CD4-positive, alpha-beta T cell treated with Interleukin-12 subunit alpha and Interleukin-12 subunit beta, for 1 hour (primary cell): ENCODE measurements at places on chromosomes 2 and 18.

GRCh38 chr2:159110784-159111183, 142.3 kb downstream of the TANC1 start:
- DNase-seq: no peak

DNA sequence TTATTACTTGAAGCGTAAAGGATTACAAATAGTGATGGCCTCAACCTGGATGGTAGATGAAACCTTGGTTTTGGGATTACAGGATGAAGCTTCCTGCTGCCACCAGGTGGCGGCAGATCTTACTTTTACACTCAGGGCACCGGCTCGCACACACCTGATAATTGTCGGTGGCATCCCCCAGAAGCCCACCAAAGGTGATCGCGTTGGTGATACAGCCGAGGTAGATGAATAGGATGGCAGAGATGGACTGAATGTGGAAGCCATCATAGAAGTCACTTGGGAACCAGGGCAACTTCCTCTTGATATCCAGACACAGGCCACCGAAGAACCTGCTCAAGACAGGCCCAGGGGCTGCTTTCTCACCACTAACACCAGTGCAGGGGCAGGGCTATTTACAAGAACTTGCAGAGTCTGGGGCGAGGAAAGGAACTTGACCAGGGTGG, 51.8 kb downstream of the MTHFD2 start:
- peak; percentile 67 for DNase-seq

GRCh38 chr2:174595891-174596397, 1.7 kb downstream of the WIPF1 start:
- peak; percentile 60 for DNase-seq

DNA sequence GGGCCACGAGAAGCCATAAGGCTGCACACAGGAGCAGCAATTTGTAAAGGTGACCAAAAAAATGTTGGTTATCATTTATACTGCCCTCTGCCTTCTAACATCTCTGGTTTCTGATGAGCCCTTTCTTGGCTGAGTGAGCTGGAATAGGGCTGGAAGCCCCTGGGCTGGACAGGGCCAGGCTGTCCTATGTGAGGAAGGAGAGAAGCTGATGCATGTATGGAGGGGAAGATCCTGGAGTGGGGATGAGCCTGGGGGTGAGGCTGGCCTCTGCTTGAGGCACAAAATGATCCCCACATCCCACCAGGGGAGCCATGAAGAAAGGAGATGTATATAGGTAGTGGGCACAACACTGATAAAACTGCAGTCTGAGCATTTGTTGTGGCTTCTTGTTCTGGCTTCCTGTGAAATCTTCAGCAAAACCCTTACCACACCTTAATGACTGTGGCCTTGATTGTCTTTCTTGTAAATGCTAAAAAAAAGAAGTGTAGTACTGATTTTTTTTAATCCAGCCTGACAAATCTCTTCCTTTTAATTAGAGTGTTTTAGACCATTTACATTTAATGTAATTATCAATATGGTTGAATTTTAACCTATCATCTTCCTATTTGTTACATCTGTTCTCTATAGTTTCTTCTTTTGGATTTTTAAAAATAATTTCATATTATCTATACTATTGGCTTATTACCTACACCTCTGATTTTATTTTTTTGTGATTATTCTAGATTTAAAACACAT, 5.6 kb downstream of the SNED1 start:
- DNase-seq: no peak

GRCh38 chr2:38174646-38175423, 98.9 kb upstream of the CYP1B1 start:
- DNase-seq: no peak

DNA sequence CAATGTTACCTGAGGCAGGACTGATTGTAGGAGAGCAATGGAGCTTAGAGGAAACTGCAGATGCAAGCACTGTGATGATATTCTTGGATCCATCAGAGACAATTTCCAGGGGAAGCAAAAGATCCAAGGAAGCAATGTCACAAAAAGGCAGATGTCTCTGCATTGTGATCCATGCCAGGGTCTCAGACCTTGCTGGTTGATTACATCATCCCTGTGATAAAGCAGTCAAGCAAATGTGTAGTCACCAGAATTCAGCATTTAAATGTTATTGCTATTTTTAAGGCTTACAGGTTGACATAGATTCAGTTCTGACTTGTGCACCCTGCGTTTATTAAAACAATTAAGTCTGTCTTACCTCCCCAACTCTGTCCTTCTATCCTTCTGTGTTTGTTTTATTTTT, 56.8 kb upstream of the CCDC85A start:
- no peak for DNase-seq

DNA sequence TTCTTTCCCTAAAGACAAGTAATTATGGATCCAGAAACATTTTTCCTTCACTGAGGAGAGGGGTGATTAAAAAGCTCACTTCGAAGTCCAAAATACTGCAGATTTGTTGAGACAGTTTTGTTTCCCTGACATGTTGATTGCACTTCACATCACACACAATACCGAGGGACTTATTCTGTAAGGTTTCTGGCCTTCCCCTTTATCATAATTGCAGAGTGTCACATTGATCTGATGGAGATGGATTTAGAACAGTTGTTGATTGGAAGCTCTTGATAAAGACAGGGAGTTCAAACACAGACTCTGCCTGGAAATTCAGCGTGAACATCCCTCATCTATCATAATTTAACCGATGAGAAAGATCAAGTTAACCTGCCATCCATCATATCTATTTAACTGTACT, 163.6 kb downstream of the PTPRM start:
- DNase-seq: no peak

GRCh38 chr18:77911971-77912605, 662.4 kb downstream of the GALR1 start:
- no peak for DNase-seq

DNA sequence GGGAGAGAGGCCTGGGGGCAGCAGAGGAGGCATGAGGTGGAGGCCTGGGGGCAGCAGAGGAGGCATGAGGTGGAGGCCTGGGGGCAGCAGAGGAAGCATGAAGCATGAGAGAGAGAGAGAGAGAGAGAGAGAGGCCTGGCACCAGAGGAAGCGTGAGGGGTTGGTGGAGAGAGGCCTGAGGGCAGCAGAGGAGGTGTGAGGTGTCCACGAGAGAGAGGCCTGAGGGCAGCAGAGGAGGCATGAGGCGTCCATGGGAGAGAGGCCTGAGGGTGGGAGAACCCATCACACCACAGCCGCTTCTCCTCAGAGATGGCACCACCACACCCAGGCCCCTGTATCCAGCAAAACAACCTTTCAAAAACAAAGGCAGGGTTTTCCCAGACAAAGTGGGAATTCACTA, 55.7 kb upstream of the KCNG2 start:
- no peak for DNase-seq

DNA sequence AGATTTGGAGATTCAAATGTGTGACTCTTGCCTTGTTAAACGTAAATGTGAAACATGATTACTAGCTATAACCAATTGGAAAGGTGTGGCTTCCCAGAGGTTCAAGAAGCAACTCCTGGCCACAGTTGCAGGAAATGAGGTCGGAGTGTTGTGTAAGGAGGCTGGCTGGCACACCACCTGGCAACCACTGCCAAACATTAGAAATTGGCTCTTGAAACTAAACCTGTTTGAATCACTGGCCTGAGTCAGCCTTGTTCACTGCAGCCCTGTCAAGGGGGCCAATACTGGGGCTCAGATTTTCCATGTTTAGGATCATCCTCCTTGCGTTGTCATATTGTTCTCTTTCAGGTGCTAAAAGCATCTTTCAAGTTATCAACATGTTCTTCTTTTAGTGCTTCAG, 206.3 kb downstream of the ARL6IP6 start:
- no peak for DNase-seq

DNA sequence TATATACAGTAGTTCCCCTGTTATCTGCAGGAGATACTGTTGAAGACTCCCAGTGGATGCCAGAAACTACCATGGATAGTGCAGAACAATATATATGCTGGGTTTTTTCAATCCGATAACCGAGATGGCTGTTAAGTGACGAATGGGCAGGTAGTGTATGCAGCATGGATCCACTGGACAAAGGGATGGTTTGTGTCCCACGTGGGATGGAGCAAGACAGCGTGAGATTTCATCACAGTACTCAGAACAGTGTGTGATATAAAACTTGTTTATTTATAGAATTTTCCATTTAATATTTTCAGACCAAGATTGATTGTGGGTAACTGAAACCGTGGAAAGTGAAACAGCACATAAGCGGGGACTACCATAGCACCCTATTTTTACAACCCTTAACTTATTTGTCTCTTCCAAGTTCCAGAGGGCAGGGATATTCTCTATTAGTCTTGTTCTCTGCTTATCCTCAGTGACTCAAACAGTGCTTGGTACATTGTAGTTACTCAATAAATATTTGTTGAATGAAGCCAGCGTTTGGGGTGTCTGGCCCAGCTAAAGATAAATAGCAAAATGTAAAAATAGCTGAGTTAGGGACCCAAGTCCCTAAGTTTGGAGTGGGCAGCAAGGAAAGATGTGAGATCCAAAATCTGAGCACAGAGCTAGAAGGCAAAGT, 50.0 kb downstream of the RHBDD1 start:
- no peak for DNase-seq

DNA sequence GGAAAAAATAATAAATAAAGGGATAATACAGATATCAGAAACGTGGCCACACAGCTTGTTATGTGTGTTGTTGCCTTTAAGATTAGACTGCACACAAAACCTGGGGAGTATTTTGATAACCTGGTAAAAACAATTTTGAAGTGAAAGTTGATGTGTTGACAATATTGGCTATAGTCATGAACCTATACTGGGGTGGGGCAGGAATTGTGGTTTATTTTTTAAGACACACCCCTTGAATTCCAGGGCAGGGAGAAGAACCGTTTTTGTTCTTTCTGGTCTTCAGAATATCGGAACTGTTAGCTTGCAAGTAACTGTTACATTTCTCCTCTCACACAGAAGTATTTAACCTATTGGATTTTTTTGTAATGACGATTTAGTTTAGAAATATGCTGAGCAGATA, 80.4 kb downstream of the LIMS1 start:
- peak; percentile 42 for DNase-seq

DNA sequence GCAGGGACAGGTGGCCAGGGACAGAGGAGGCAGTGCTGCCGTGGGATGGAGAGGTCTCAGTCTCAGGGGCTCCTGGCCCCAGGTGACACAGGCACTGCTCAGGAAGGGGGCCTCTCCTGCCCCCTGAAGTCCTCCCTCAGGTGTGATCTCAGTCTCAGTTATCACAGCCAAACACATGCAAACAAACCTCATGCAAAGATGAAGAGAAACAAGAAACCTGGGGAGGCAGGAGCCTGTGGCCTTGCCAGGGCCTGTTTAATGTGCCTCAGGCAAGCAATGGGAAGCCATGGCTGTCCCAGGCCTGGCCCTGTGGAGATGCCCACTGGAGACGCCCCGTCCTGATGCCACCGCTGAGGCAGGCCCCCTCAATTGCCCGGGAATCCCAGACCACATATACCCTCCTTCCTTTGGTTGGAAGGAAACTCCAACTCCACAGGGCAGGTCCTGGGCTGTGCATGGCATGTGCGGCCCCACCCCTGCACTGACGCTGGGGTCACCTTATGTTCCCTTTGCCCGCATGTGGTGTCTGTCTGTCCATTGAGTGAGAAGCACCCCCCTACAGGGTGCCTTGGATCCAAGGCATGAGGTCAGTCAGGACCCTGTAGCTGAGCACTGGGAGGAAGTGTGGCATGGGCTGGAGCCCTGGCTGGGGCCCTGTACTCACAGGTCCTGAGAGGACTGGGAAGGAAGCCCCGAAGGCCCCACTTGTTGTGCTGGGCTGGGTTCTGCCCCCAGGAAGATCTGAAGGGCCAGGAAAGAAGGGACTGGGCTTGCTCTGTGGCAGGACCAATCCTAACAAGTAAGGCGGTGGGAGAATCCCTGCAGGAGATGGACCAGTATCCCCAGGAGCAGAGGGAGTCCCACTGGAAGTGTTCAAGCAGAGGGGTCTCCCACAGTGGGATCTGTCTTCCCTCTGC, 68.8 kb upstream of the RAB6C start:
- no peak for DNase-seq

GRCh38 chr2:97728091-97728731, 14.8 kb downstream of the ZAP70 start:
- DNase-seq: no peak

DNA sequence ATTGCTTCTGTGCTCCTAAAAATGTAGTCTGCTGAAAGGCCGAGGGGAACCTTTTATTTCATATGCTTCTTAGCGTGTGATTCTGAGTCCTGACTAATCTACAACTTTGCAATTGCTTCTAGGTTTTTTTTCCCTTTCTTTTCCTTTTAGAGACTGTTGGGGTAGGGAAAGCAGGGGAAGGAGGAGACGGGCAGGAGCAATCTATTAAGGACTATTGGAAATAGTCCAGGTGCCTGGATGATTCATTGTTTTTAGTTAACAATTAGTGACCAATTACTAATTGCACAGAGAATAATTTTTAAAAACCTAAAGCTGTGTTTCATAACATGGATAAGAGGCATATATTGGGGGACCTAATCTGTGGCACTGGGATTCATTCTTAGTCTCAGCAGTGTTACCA, 49.4 kb upstream of the STON1 start:
- no peak for DNase-seq

DNA sequence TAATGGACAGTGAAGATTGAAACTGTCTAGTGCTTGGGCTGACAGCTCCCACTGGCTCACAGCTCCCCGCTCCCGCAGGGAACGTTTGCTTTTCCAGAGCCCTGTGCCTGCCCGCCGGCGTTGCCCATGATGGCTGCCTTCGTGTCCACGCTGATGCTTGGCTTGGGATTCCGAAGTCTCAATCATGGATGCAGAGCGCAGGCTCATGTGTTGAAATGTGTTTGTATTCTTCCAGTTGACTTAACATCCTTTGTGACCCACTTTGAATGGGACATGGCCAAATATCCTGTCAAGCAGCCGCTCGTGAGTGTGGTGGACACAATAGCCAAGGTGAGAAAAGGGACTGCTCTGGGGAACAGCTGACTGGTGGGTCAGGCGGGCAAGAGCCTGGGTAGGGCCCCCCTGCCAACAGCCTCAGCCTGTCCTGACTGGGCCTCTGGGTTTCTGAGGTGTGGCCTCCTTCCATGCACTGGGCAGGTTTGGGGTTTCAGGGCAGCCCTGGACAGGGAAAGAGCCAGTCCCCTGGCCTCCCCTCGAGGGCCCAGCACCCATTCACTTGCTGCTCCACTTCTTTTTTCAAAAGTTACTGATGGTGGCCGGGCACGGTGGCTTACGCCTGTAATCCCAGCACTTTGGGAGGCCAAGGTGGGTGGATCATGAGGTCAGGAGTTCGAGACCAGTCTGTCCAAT, 42.8 kb downstream of the ATP6V1C2 start:
- DNase-seq: no peak

- no peak for DNase-seq
These were observed 121.7 kb upstream of the B3GNT2 start for GRCh38 chr2:62074233-62074632.

DNA sequence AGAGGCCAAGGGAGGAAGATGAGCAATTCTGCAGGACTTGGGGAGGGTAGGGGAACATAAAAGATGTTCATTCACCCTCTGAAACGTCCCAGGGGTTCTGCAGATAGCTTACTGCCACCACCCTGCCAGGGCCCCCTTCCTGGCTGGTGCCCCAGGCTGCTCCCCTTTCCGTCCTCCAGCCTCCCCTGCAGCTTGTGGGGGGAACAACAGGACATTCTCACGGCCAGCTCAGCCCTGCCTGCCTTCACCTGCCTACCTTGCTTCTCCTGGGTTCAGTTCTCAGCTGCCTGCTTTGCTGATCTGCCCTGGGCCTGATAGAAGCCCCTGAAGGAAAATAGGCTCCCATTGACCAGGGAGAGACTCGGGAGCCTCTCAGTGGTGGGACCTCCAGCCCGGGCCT, 251.1 kb downstream of the CELF4 start:
- no peak for DNase-seq
